Activated gamma-delta T cell (primary cell): ENCODE measurements at places on chromosomes 16 and 17.

DNA sequence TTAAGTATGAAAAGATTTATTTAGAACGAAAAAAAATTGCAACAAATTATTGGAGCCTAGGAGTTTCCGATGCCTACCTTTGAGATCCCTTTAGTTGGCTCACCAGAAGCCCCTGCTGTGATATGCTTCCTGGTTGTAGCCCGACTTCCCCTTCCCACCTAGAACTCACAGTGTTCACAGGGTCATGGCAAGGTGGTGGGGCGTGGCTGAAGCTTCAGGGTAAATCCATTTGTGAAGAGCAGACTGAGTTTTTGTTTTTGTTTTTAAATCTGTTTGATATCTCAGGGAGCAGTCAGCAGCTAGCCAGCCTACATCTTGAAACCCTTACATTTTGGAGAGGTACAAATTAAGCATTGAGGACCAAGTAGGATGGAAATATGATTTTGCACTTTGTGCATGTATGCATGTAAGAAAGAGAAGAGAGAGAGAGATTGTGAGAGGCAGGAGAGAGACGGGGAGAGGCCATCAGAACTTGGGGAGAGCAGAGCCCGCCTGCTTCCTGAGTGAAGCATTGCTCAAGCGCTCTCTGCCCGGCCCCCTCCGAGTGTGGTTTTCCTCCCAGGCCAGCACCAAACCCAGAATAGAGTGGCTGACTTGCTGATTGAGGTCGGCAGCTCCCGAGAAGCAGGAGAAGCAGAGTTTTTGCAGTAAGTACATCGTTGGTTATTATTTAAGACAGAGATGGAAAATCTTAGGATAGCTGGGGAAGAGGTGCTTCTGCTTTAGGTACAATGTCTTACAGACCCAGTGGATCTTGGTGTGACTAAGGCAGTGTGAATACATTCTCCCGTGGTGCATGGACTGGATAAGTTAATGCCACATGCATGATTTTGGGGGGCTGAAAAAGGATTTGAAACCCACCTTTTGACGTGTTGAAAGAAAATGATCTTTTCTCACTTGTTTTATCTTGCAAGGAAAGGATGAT lies 64.2 kb downstream of the SPECC1 start:
- no peak for DNase-seq

DNA sequence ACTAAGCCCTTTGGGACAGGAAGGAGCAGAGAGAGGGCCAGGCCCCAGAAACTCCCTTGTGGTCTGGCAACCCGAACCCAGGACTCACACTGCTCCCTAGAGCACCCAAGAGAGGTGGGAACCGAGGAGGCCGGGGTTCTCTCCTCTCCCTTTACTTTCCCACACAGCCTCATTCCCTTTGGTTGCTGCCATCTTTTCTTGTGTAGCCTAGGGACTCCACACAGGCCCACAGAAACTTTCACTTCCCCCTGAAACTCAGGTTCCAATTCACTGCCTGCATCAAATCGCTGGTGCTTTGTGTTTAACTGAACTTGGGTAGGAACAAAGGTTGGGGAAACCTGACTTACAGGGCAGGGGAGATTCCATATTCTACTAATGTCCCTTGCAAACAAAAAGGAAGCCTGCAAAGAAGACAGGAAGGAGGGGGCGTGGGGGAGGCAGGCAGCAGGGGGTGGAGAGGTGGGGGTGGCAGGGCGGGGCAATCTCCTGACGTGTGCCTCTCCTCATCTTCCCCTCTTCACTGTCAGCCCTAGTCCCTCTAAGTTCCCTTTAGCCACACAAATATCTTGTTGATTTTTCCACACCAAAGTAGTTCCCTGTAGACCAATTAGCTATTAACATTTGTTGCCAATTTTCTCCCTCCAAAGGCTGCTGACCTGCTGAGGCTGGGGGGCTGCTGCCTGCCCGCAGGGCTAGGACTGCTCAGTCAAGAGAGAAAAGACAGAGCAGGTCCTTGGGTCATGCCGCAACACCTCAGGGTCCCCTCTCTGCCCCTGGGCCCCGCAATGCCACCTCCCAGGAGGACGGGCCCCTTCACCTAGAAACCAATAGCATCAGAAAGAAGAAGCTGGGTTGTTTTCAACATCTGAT lies 8.0 kb downstream of the ST3GAL2 start:
- no peak for DNase-seq

DNA sequence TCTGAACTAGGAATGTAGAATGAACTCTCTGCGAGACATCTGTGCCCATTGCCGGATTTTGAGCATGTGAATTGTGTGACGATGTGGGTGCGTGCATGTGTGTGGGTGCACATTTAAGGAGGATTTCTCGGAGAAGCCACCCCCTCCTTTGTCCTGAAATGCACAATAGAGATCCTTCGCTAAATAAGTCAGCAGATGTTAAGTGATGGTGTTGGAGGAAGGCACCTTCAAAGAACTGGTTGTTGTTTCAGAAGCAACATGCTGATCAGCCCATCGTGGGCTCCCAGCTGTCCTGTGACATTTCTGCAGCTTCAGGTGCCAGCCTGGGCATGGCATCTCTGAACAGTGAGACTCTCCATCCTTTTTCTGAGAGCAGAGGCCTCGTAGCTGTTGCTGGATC lies 194.9 kb downstream of the MSI2 start:
- DNase-seq = no peak

GRCh38 chr16:27579087-27579980 lies 29.4 kb downstream of the KATNIP start:
- no peak for DNase-seq

GRCh38 chr17:3799181-3799945 lies 1.6 kb downstream of the ITGAE start:
- DNase-seq = no peak

GRCh38 chr17:358491-359151 lies 6.0 kb upstream of the RPH3AL start:
- no peak for DNase-seq

GRCh38 chr17:36884495-36885152 lies 52.7 kb upstream of the LHX1 start:
- DNase-seq = no peak

DNA sequence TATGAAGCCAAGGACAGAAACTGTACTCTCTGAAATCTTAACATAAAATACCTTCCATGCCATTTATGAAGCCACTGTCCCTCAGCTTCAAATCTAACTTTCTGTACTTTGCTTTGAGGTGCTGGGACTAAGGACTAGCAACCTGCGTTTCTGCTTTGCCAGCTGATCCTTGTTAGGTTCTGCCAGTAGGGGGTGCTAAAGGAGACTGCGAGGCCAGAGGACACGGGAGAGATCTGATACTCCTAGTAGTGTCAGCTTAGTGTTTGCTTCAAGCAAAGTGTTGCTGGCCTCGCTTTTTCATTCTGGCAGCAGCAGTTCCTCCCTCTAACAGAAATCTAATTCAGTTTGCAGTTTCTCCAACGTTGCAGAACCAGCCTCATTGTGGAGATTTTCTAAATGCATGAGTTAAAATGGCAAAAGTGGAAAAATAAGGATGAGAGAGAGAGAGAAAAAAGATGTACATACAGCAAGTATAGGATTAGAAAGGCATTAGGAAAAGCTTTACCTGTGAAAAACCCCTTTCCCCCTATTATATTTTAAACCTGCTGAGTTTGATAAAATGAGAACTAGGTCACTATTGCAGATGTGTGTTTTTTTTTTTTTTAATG lies 297.5 kb downstream of the CA10 start:
- DNase-seq = no peak

DNA sequence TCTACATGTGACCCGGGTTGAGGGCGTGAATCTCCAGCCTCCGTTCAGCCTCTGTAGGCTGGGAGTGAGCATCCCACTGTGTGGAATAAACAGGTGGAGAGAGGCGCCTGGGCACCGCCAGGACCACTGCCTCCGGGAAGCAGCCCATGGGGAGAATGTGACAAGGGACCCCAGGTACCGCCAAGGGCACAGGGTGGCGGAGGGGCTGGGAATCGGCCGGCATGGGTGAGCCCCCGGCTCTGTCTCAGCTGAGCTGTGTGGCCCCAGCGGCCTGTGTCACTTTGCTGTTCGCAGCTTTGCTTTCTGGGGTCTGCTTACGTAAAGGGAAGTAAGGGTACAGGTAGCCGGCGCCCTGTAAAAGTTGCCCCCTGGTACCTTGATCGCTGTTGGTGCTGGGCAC lies 11.5 kb downstream of the GSE1 start:
- no peak for DNase-seq

GRCh38 chr16:73840728-73841127 lies 455.9 kb upstream of the PSMD7 start:
- DNase-seq = no peak

DNA sequence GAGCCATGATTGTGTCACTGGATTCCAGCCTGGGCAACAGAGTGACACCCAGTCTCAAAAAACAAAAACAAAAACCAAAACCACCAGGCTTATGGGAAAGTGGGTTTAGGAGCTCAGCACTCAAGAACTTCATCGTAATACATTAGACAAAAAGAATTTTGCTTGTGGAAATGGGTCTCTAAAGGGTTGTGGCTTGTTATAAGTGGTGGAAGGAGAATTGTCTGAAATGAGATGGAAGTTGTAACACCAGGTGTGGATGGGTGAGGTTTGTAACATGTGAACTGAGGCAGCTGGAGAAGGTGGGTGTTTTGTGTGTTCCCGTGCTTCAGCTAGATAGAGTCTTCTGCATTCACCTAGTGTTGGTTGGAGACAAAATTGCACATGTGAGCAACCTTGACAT lies 35.8 kb downstream of the CDH1 start:
- DNase-seq = no peak

- no peak for DNase-seq
Observed at GRCh38 chr16:78443542-78444364, 344.3 kb downstream of the WWOX start.

GRCh38 chr17:9071016-9071415 lies 49.7 kb downstream of the NTN1 start:
- no peak for DNase-seq
